Adrenal gland (tissue), 19 donors: ENCODE measurements at places on chromosomes 1 and 21.
A peak's percentile ranks its signal among the peaks of the same experiment; 100 is the strongest.

DNA sequence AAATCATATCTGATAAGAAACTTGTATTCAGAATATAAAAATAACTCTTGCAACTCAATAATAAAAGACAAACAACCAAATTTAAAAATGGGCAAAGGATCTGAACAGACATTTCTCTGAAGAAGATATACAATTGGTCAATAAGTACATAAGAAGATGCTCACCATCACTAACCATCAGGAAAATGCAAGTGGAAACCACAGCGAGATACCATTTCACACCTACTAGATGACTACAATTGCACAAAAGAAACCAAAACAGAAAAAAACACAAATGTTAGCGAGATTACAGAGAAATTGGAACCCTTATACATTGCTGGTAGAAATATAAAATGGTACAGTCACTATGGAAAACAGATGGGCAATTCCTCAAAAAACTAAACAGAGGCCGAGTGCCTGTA, 11.5 kb upstream of the ZNF683 start:
- no peaks in the 10 kb centered on the region for H3K36me3 ChIP-seq
- no peak overlapping the region for H3K4me3 ChIP-seq
- H3K4me1 ChIP-seq: no peaks in the 10 kb centered on the region
- no peak for DNase-seq
- H3K27me3 ChIP-seq: peaks cover 3% of the 10 kb centered on the region
- H3K27ac ChIP-seq: no peak overlapping the region

DNA sequence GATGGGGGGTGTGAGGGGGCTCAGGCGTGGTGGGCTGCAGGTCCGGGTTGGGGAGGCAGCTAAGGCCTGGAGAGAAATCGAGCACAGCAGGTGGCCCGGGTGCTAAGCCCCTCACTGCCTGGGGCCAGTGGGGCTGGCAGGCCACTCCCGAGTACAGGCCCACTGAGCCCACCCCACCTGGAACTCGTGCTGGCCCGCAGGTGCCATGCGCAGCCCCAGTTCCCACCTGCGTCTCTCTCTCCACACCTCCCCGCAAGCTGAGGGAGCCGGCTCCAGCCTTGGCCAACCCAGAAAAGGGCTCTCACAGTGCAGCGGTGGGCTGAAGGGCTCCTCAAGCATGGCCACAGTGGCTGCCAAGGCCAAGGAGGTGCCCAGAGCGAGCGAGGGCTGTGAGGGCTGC, 1047.1 kb upstream of the ADGRL4 start:
- H3K36me3 ChIP-seq: no peaks in the 10 kb centered on the region
- H3K4me3 ChIP-seq: no peak overlapping the region
- H3K27me3 ChIP-seq: no peaks in the 10 kb centered on the region
- H3K4me1 ChIP-seq: no peaks in the 10 kb centered on the region
- H3K27ac ChIP-seq: no peak overlapping the region

GRCh38 chr1:36876990-36877389, 157.3 kb downstream of the GRIK3 start:
- no peak overlapping the region for H3K27ac ChIP-seq
- no peak for DNase-seq
- H3K36me3 ChIP-seq: no peaks in the 10 kb centered on the region
- no peaks in the 10 kb centered on the region for H3K27me3 ChIP-seq
- H3K4me1 ChIP-seq: no peaks in the 10 kb centered on the region
- H3K4me3 ChIP-seq: no peak overlapping the region

GRCh38 chr1:152461544-152461943, 47.5 kb upstream of the CRNN start:
- H3K27ac ChIP-seq: no peak overlapping the region
- peak; percentile 74 for DNase-seq
- H3K36me3 ChIP-seq: no peaks in the 10 kb centered on the region
- no peak overlapping the region for H3K4me3 ChIP-seq
- H3K4me1 ChIP-seq: peaks cover 6% of the 10 kb centered on the region
- H3K27me3 ChIP-seq: no peaks in the 10 kb centered on the region

DNA sequence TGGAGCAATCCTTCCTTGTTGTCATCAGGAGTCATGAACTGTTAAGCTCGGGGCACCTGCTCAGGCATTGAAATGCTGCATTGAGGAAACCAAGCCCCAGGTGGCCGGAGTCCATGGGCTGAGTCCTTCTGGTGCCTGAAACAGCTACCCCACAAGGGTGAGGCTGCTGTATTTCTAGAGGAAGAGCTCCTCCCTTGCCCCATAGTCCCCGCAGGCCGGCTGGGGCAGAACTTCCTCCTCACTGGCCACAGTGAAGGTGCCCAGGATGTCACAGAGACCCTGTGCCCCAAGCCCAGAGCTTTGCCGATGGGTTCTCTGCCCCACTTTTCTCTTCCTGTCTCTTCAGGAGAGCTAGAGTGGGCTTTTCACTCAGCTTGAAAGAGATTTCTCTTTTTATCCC, 80.8 kb upstream of the GCLM start:
- no peak for DNase-seq
- H3K27ac ChIP-seq: no peak overlapping the region
- no peaks in the 10 kb centered on the region for H3K4me1 ChIP-seq
- H3K36me3 ChIP-seq: no peaks in the 10 kb centered on the region

GRCh38 chr1:30507016-30507312, 216.4 kb downstream of the MATN1 start:
- no peak for DNase-seq
- no peaks in the 10 kb centered on the region for H3K4me1 ChIP-seq
- no peak overlapping the region for H3K27ac ChIP-seq
- H3K4me3 ChIP-seq: no peak overlapping the region
- no peaks in the 10 kb centered on the region for H3K27me3 ChIP-seq

GRCh38 chr1:234958066-234958705, 170.5 kb downstream of the TOMM20 start:
- H3K36me3 ChIP-seq: no peaks in the 10 kb centered on the region
- no peak overlapping the region for H3K4me3 ChIP-seq
- DNase-seq: no peak
- H3K27ac ChIP-seq: peak overlapping the region; percentile 8
- no peaks in the 10 kb centered on the region for H3K27me3 ChIP-seq

- H3K4me3 ChIP-seq: no peak overlapping the region
- H3K4me1 ChIP-seq: no peaks in the 10 kb centered on the region
- no peak for DNase-seq
- no peak overlapping the region for H3K27ac ChIP-seq
Observed at GRCh38 chr1:82466891-82467290, 666.2 kb downstream of the ADGRL2 start.

GRCh38 chr1:226027538-226028217, 28.5 kb upstream of the SDE2 start:
- H3K4me3 ChIP-seq: no peak overlapping the region
- H3K27me3 ChIP-seq: no peaks in the 10 kb centered on the region
- DNase-seq: no peak
- no peaks in the 10 kb centered on the region for H3K4me1 ChIP-seq
- H3K27ac ChIP-seq: no peak overlapping the region
- H3K36me3 ChIP-seq: no peaks in the 10 kb centered on the region

GRCh38 chr21:42336054-42336453, 14.7 kb downstream of the TFF2 start:
- H3K27me3 ChIP-seq: peaks cover 25% of the 10 kb centered on the region
- peak; percentile 12 for DNase-seq
- no peaks in the 10 kb centered on the region for H3K36me3 ChIP-seq
- no peak overlapping the region for H3K27ac ChIP-seq
- H3K4me1 ChIP-seq: no peaks in the 10 kb centered on the region

DNA sequence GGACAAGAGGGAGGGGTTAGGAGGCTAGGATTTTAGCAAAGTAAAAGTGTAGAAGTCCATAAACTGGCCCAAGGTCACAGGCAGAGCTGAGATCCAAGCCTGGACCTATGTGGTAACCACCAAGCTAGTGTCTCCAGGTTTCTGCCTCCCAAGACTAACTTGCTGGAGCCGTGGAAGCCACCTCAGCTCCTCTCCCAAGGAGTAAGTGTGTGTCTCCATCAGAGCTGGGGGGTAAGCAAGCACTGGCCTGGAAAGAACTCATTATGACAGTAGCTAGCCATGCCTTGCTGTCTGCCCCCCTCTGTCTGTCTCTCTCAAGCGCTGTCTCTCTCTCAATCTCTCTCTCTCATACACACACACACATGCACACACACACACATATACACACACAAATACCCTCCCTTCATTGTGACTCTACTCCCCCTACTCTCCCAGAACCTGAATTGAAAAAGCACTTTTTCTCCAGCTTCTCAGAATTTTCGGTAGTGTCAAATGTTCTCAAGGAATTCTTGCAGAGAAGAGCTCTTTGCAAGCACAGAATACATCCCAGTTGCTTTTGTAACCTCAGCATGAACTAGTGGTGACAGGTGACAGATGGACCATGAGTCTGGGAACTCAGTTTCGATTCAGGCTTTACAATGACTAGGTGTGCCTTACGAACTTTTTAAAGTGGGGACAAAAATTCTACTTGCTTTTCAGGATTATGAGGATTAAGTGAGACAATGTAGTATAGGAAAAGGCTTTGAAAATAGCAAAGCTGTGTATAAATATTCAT, 238.0 kb upstream of the FGGY start:
- no peaks in the 10 kb centered on the region for H3K36me3 ChIP-seq
- H3K4me1 ChIP-seq: peaks cover 49% of the 10 kb centered on the region
- no peak for DNase-seq
- no peak overlapping the region for H3K4me3 ChIP-seq
- H3K27me3 ChIP-seq: no peaks in the 10 kb centered on the region
- no peak overlapping the region for H3K27ac ChIP-seq

DNA sequence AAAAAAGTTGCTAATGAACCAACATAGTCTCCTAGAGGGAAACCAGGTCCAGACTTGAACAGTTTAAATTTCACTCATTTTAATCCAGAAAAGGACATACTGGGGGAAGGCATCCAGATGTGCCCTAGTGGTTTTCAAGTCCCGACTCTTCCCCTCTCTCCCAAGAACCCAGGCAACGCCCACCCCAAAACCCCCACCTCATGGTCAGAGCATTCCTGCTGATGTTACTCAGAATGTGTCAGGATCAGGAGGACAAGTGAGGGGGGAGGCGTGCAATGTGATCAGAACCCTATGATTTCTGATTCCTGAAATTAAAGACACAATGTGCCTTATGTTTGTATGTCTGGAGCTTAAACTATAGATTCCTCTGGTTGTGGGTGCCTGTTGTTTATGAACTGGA, 1.6 kb upstream of the CTSK start:
- no peaks in the 10 kb centered on the region for H3K27me3 ChIP-seq
- no peak overlapping the region for H3K4me3 ChIP-seq
- no peaks in the 10 kb centered on the region for H3K36me3 ChIP-seq

GRCh38 chr1:104780470-104781078, 1030.9 kb downstream of the AMY1C start:
- no peaks in the 10 kb centered on the region for H3K4me1 ChIP-seq
- H3K36me3 ChIP-seq: no peaks in the 10 kb centered on the region
- H3K4me3 ChIP-seq: no peak overlapping the region
- H3K27ac ChIP-seq: no peak overlapping the region
- no peak for DNase-seq
- no peaks in the 10 kb centered on the region for H3K27me3 ChIP-seq

- no peaks in the 10 kb centered on the region for H3K27me3 ChIP-seq
- H3K4me1 ChIP-seq: peaks cover 38% of the 10 kb centered on the region
- no peaks in the 10 kb centered on the region for H3K36me3 ChIP-seq
Observed at GRCh38 chr1:229226796-229227195, 44.1 kb upstream of the RAB4A start.

- H3K27ac ChIP-seq: no peak overlapping the region
- H3K36me3 ChIP-seq: no peaks in the 10 kb centered on the region
- no peak overlapping the region for H3K4me3 ChIP-seq
- peak; percentile 63 for DNase-seq
Observed at GRCh38 chr1:110477041-110477440, 26.1 kb downstream of the PROK1 start.

- no peak overlapping the region for H3K4me3 ChIP-seq
- DNase-seq: peak; percentile 42
- H3K27me3 ChIP-seq: no peaks in the 10 kb centered on the region
- no peaks in the 10 kb centered on the region for H3K36me3 ChIP-seq
- H3K4me1 ChIP-seq: peaks cover 24% of the 10 kb centered on the region
- no peak overlapping the region for H3K27ac ChIP-seq
Observed at GRCh38 chr1:27143401-27143800, 11.5 kb downstream of the SLC9A1 start.

- no peak overlapping the region for H3K27ac ChIP-seq
- peaks cover 5% of the 10 kb centered on the region for H3K4me1 ChIP-seq
- DNase-seq: no peak
- no peak overlapping the region for H3K4me3 ChIP-seq
Observed at GRCh38 chr1:91575909-91576519, 75.4 kb downstream of the CDC7 start.

DNA sequence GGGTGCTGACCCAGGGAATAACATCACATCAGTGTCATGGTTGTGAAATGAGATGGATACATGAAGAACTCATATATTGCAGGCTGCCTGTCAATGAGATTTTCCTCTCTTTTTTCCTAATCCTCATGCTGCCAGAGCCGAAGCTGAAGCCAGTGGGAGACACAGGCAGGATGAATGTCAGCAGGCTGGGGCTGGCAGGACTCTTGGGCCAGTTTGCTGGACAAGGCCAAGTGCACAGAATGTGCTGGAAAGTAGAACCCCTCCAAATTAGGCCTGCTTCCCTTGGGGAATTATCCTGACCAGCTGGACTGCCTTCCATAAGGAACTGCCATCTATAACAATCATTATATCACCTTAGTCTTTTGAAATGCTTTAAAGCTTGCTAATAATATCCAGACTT, 31.4 kb downstream of the SLC44A3 start:
- no peak overlapping the region for H3K27ac ChIP-seq
- peaks cover 10% of the 10 kb centered on the region for H3K4me1 ChIP-seq
- H3K4me3 ChIP-seq: no peak overlapping the region
- no peak for DNase-seq
- no peaks in the 10 kb centered on the region for H3K36me3 ChIP-seq
- H3K27me3 ChIP-seq: no peaks in the 10 kb centered on the region

GRCh38 chr1:79100385-79100784, 93.9 kb upstream of the ADGRL4 start:
- H3K27me3 ChIP-seq: no peaks in the 10 kb centered on the region
- no peak overlapping the region for H3K4me3 ChIP-seq
- no peak for DNase-seq

- H3K4me3 ChIP-seq: no peak overlapping the region
- H3K27ac ChIP-seq: no peak overlapping the region
- no peaks in the 10 kb centered on the region for H3K27me3 ChIP-seq
- no peak for DNase-seq
Observed at GRCh38 chr1:30599721-30600120, 123.7 kb downstream of the MATN1 start.

- H3K4me3 ChIP-seq: no peak overlapping the region
- no peak for DNase-seq
- H3K4me1 ChIP-seq: no peaks in the 10 kb centered on the region
- no peak overlapping the region for H3K27ac ChIP-seq
Observed at GRCh38 chr1:206923009-206923960, 1.5 kb upstream of the FCMR start.

- H3K36me3 ChIP-seq: peaks cover 33% of the 10 kb centered on the region
- H3K4me3 ChIP-seq: no peak overlapping the region
- DNase-seq: no peak
- H3K27me3 ChIP-seq: no peaks in the 10 kb centered on the region
- peaks cover 13% of the 10 kb centered on the region for H3K4me1 ChIP-seq
Observed at GRCh38 chr1:42774928-42775526, 8.0 kb downstream of the C1orf50 start.

DNA sequence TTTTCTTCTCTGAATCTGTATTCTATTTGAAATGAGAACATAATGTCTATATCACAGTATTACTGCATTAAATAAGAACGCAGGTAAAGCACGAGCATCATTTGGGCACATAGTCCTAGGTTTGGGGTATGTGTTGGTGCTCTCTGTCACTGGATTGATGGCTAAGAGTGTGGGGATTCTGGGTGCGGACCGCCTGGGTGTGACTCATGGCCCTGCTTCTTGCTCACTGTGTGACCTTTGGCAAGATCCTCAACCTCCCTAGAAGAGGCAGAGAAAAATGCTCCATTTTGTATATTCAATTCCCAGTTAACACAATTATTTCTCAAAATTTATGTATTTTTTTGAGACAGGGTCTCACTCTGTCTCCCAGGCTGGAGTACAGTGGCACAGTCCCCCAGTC, 99.7 kb downstream of the LAMC2 start:
- no peaks in the 10 kb centered on the region for H3K27me3 ChIP-seq
- H3K4me1 ChIP-seq: no peaks in the 10 kb centered on the region
- no peak for DNase-seq
- no peak overlapping the region for H3K27ac ChIP-seq
- H3K4me3 ChIP-seq: no peak overlapping the region
